Lower lobe of right lung (tissue), 2 donors: ENCODE measurements at places on chromosomes 12 and 14. TPM values are rescaled to one million over a fixed set of nuclear protein-coding genes. Genes with fewer than 3 reads are reported as not detected.

NOS1 gene
- 3.5 TPM for total RNA-seq

GRCh38 chr14:40119321-40119720, 687.1 kb upstream of the FBXO33 start:
- no peaks in the 10 kb centered on the region for H3K4me1 ChIP-seq
- no peaks in the 10 kb centered on the region for H3K36me3 ChIP-seq

- H3K4me1 ChIP-seq = no peaks in the 10 kb centered on the region
- no peak for DNase-seq
- no peak overlapping the region for H3K4me3 ChIP-seq
- no peaks in the 10 kb centered on the region for H3K27me3 ChIP-seq
Measured at GRCh38 chr12:78392918-78393317, 471.7 kb upstream of the SYT1 start.

DNA sequence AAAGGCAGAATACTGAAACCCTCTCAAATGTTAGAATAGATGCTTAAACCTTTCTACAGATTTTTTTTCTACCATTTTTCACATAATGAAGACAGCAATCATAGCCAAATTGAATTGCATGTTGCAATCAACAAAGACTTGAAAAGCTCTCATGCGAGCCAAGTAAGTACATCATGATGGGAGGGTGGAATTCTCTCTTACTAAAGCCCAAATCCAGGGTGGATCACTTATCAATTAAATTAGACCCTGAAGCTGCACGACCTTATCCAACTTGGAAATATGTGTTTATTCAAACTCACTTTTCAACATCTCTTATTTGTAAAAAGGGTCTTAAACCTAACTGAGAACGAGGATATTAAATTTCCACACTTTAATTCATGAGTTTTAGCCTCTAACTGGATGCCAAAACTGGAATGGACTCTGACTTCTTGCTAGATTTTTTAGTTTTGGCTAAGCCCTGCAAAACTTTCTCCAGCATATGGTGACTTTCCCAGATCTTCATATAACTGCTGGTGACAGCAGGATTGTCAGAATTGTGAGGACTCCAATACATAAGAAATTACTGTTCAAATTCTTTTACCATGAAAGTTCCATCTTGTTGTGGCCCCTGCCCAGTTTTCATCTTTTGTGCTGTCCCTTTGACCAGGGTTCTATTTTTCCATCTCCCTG, 53.6 kb downstream of the HECTD4 start:
- H3K27ac ChIP-seq = no peak overlapping the region
- H3K4me1 ChIP-seq = peaks cover 9% of the 10 kb centered on the region
- H3K36me3 ChIP-seq = no peaks in the 10 kb centered on the region
- H3K27me3 ChIP-seq = no peaks in the 10 kb centered on the region

- no peaks in the 10 kb centered on the region for H3K4me1 ChIP-seq
- H3K27ac ChIP-seq = no peak overlapping the region
- H3K36me3 ChIP-seq = no peaks in the 10 kb centered on the region
- no peak for DNase-seq
- no peak overlapping the region for H3K4me3 ChIP-seq
- no peaks in the 10 kb centered on the region for H3K27me3 ChIP-seq
Measured at GRCh38 chr14:88303041-88303440, 20.0 kb downstream of the KCNK10 start.

DNA sequence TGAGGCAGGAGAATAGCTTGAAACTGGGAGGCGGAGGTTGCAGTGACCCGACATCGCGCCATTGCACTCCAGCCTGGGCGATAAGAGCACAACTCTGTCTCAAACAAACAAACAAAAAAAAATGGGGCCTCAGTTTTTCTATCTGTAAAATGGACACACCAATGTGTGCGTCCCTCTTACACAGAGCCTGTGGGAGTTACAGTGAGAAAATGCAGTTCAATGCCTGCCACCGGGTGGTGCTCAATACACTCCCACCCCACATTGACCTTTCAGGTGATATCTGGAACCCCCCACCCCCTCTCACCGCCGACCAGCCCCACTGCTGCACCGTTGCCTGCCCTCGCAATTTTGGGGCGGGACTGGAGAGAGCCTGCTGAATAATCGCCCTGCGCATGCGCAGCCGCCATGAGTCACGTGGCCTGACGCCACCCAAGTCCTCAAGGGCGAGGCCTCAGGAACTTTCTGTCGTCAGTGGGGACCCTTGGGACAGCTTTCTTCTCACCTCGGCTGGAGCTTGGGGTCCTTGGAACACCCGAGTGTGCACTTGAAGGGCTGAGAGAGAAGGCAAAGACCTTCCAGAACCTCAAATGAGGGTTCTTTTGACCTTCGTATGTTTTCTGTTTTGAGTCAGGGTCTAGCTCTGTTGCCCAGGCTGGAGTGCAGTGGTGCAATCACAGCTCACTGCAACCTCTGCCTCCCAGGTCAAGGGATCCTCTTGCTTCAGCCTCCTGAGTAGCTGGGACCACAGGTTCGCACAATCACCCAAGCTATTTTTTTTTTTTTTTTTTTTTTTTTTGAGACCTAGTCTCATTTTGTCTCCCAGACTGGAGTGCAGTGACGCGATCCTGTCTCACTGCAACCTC, 14.6 kb upstream of the CABP1 start:
- H3K27me3 ChIP-seq = no peaks in the 10 kb centered on the region
- no peak overlapping the region for H3K27ac ChIP-seq

DNA sequence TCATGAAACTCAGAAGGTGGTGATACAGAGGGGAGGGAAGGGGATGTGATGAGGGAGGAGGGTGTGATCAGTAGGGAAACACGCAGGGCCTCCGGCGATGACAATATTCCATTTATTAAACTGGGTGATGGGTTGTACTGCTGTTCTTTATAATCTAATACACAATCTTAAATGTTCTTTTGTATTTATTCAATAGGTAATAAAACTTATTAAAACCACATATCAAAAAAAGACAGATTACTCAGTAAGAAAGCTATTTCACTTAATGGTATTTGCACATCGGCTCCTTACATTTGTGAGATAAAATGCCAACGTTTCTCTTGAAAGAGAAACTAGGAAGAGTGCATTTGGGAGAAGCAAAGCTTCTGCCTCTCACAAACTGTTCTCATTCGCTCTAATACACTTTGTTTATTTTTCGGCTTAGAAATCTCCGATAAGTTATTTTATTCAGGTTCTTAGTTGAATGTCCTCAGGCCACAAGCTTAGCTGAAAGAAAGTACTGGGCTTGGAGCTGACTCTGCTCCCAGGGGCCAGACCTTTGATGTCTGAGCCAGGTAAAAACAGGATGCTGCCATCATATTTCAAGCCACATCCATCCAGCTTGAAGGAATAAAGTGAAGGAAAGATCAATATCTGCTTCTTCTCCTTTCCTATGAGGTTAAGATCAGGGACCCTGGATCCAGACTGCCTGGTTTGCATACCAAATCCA, 17.5 kb downstream of the STON2 start:
- no peak overlapping the region for H3K4me3 ChIP-seq
- no peaks in the 10 kb centered on the region for H3K36me3 ChIP-seq
- H3K27me3 ChIP-seq = no peaks in the 10 kb centered on the region
- no peaks in the 10 kb centered on the region for H3K4me1 ChIP-seq
- H3K27ac ChIP-seq = no peak overlapping the region
- DNase-seq = no peak

DNA sequence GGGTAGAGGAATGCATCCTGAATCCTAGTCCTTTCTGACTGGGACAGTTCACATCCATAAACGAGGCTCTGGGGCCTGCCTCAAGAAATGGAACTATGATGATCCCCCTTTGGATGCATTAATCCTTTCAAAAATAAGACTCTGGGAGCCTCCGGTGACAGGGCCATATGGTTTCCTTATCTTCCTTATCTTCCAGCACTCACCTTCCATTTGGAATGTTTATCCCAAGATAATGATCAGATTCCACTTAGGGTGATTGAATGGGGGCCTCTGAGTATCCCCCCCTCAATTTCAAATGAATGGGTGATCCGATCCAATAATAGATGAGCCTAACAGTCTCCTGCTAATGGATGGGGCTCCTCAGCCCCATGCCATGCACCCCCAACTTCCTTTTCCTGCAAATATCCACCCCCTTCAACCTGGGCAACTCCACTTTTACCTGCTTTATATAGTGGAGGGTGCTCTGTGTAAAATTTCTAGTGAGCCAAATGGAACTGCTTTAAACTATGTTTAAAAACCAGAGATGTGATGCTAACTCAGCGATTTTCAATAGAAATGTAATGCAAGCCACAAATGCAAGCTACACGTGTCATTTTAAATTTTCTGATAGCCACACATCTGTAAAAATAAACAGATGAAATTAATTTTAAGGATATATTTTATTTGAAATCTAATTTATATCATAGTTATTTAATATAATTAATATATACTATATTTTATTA, 157.8 kb downstream of the ZFP36L1 start:
- no peak for DNase-seq
- H3K27ac ChIP-seq = peak overlapping the region; percentile 31
- H3K4me1 ChIP-seq = peaks cover 52% of the 10 kb centered on the region

DNA sequence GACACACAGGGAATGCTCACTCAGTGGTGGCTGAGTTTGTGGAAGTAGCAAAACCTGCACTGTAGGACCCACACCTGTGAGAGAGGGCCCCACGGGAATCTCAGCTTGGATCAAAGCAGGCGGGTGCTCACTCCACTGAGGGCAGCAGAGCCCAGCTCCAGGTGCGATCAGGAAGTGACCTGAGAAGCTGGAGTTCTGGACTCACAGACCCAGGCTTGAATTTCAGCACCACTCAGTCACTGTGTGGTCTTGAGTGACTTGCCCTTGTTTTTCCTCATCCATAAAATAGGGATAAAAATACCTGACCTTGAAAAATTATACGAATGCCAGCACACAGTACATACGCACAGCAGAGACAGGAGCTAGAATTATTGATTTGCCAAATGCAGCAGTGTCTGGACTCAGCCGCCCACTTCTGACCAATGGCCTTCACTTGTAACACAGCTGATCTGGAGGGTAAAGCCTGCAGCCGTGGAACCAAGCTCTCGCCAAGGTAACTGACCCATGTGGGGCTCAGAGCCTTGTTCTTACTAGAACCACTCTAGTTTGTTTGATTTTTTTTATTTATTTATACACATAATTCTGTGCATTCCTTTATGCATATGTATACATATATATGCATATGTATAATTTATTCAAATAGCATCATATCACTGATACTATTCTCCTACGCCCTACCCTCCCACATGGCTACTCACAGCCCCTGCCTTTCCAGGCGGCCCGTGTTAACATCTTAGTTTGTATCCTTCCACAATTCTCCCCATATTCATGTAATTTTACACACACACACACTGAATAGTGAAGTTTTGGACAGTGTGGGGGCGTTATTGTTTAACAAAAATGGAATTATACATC, 53.9 kb downstream of the DPF3 start:
- H3K27me3 ChIP-seq = no peaks in the 10 kb centered on the region
- H3K36me3 ChIP-seq = no peaks in the 10 kb centered on the region
- no peak overlapping the region for H3K4me3 ChIP-seq
- no peaks in the 10 kb centered on the region for H3K4me1 ChIP-seq
- no peak for DNase-seq

- H3K4me3 ChIP-seq = no peak overlapping the region
- DNase-seq = no peak
- no peaks in the 10 kb centered on the region for H3K4me1 ChIP-seq
- H3K27me3 ChIP-seq = no peaks in the 10 kb centered on the region
- peaks cover 94% of the 10 kb centered on the region for H3K36me3 ChIP-seq
Measured at GRCh38 chr12:101746196-101746595, 6.9 kb upstream of the SYCP3 start.

DNA sequence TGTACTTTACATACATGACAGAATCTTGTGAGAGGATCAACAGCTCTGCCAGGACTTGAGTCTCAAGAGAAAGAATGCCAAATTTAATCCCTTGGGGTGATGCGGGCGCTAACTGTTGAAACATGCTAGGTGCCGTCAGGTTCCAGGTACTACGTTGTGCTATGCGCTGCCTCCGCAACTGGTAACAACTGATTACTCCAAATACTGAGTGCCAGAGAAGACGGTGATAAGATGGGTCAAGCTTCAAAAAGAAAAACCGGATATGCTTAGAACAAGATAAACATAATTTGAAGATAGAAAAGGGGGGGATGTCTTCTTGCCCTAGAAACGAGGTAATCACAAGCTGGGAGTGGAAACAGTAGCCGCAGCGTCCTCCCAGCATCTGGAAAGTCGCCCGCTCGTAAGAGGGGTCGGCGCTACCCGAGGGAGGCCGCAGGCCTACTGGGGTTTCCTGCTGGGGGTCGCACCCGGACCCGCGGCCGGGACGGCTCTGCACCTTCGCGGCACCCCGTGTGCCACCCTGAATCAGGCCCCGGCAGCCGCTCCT, 678 bp downstream of the ZBTB25 start:
- DNase-seq = no peak
- no peaks in the 10 kb centered on the region for H3K36me3 ChIP-seq
- H3K27ac ChIP-seq = peak overlapping the region; percentile 99
- peak overlapping the region; percentile 78 for H3K4me3 ChIP-seq

GRCh38 chr14:61429316-61429715, 107.9 kb downstream of the PRKCH start:
- H3K4me1 ChIP-seq = peaks cover 40% of the 10 kb centered on the region
- no peaks in the 10 kb centered on the region for H3K36me3 ChIP-seq
- H3K27me3 ChIP-seq = no peaks in the 10 kb centered on the region
- H3K4me3 ChIP-seq = no peak overlapping the region
- DNase-seq = no peak

GRCh38 chr12:64457466-64457865, 5.5 kb downstream of the TBK1 start:
- DNase-seq = no peak
- peaks cover 33% of the 10 kb centered on the region for H3K4me1 ChIP-seq
- H3K27ac ChIP-seq = peak overlapping the region; percentile 50
- H3K36me3 ChIP-seq = peaks cover 24% of the 10 kb centered on the region

GRCh38 chr12:56084958-56085543, 5.1 kb downstream of the ERBB3 start:
- H3K4me1 ChIP-seq = peaks cover 22% of the 10 kb centered on the region
- H3K36me3 ChIP-seq = peaks cover 27% of the 10 kb centered on the region
- no peak overlapping the region for H3K4me3 ChIP-seq
- H3K27ac ChIP-seq = no peak overlapping the region
- peaks cover 8% of the 10 kb centered on the region for H3K27me3 ChIP-seq
